Pancreas (tissue), 10 donors: ENCODE measurements at places on chromosomes 6 and 20. TPM values are rescaled to one million over a fixed set of nuclear protein-coding genes. Genes with fewer than 3 reads are reported as not detected.

DNA sequence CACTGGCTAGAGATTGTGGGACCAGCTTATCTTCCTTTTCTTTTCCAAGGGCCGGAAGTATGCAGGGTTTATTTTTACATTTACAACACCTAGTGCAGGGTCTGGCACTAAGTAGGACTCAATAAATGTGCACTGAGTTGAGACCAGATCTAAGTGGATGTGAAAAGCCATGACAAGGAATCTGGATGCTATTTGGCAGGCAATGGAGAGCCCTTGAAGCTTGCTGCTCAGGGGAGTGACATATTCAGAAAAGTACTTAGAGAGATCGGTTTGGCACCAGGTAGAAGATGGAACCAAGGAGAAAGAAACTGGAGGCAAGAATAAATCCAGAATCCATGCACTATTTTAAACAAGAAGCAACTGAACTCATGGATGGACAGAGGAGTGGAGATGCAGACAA is 815.8 kb downstream of the MAFB start:
- peaks cover 2% of the 10 kb centered on the region for H3K27me3 ChIP-seq
- no peak overlapping the region for H3K4me3 ChIP-seq
- no peak for DNase-seq
- H3K4me1 ChIP-seq: no peaks in the 10 kb centered on the region

GRCh38 chr20:20079102-20079784 is 26.9 kb downstream of the CFAP61 start:
- no peak overlapping the region for H3K27ac ChIP-seq
- H3K4me1 ChIP-seq: no peaks in the 10 kb centered on the region
- H3K4me3 ChIP-seq: no peak overlapping the region
- no peaks in the 10 kb centered on the region for H3K36me3 ChIP-seq
- no peak for DNase-seq

- no peaks in the 10 kb centered on the region for H3K4me1 ChIP-seq
- H3K36me3 ChIP-seq: no peaks in the 10 kb centered on the region
- H3K27ac ChIP-seq: no peak overlapping the region
- no peaks in the 10 kb centered on the region for H3K27me3 ChIP-seq
- no peak for DNase-seq
Observed at GRCh38 chr6:106496823-106497222, 132.5 kb downstream of the RTN4IP1 start.

- DNase-seq: no peak
- no peaks in the 10 kb centered on the region for H3K36me3 ChIP-seq
- H3K27me3 ChIP-seq: no peaks in the 10 kb centered on the region
- H3K4me1 ChIP-seq: no peaks in the 10 kb centered on the region
Observed at GRCh38 chr6:134041093-134041492, 11.3 kb downstream of the SLC2A12 start.

DNA sequence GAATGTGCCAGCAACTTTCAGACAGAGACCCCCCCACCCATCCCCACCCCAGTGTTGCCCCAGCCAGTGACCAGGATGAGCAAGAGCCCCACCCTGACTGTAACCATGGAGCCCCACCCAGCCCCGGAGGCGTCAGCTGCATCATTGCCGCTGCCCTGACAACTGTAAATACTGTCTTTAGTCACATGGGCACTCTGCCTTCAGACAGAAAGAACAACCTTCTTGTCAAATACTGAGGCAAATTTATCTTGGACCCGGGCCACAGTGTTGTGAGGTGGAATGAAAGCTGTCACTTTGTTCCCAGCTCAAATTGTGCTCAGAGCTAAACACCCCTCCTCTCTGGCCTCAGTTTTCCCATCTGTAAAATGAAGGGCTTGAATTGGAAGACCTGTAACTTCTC is 23.7 kb downstream of the MOCS3 start:
- H3K4me3 ChIP-seq: no peak overlapping the region
- H3K4me1 ChIP-seq: no peaks in the 10 kb centered on the region
- no peaks in the 10 kb centered on the region for H3K27me3 ChIP-seq
- H3K36me3 ChIP-seq: no peaks in the 10 kb centered on the region

- H3K4me3 ChIP-seq: no peak overlapping the region
- no peak for DNase-seq
- no peaks in the 10 kb centered on the region for H3K4me1 ChIP-seq
- H3K36me3 ChIP-seq: no peaks in the 10 kb centered on the region
- H3K27me3 ChIP-seq: no peaks in the 10 kb centered on the region
Observed at GRCh38 chr6:24872779-24873178, 63.0 kb downstream of the RIPOR2 start.

DNA sequence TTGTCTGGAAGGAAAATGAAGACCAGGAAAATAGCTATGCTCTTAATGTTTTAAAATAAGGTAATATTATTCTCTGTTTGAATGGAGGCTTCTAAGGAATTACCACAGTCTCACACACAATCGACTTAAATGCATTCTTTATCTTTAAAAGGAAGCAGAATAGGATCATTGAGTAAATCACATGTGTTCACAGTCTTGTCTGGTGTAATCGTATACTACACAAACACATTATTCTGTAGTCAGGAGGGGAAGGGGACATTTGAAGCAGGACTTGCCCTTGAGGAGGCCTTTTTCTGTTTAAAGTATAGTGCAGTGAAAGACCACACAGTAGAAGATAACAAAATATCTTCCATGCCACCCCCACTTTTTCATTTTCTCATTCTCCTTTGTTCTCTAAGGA is 20.6 kb upstream of the REV3L start:
- no peak for DNase-seq
- peaks cover 8% of the 10 kb centered on the region for H3K4me1 ChIP-seq

- H3K27ac ChIP-seq: no peak overlapping the region
- no peaks in the 10 kb centered on the region for H3K36me3 ChIP-seq
- no peaks in the 10 kb centered on the region for H3K4me1 ChIP-seq
- DNase-seq: no peak
Observed at GRCh38 chr20:19880256-19881079, 122.4 kb downstream of the RIN2 start.

GRCh38 chr6:31180500-31180899 is 10.0 kb upstream of the POU5F1 start:
- peak; percentile 80 for DNase-seq
- H3K27me3 ChIP-seq: no peaks in the 10 kb centered on the region
- peaks cover 28% of the 10 kb centered on the region for H3K4me1 ChIP-seq

ULBP2 gene
- 0.25 TPM for total RNA-seq

AAR2 gene
- total RNA-seq: 12.4 TPM

GJA10 gene
- not detected for total RNA-seq

NMBR gene
- total RNA-seq: not detected

THBD gene
- total RNA-seq: 5.9 TPM

DHX35 gene
- 2.2 TPM for total RNA-seq

CCN5 gene
- total RNA-seq: 1.2 TPM
